ENCODE measurements at places on chromosomes 1 and 21.

DNA sequence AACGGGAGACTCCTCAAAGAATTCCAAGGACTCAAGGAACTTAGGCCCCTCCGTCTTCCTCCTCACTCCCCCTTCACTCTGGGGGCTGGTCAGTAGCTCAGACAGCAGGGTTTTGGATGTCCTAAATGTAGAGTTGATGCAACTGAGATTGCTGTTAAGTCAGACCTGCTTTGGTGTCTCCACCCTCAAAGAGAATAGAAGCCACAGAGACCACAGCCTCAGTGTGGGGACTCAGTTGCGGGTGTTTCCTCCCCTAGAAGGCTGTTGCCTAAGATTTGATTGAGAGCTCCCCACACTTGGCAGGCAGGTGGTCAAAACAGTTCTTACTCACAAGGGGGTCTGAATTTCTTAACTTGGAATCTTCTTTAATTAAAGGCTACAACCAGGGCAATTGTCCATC, 7.6 kb downstream of the MAN1C1 start:
- DNase-seq, result no peak

- DNase-seq, result no peak
Measured at GRCh38 chr21:45156459-45156858, 82.1 kb downstream of the ADARB1 start.

- DNase-seq, result no peak
Measured at GRCh38 chr1:121413821-121414220, 229.0 kb downstream of the SRGAP2C start.

- no peak for DNase-seq
Measured at GRCh38 chr21:16406355-16406754, 676.6 kb downstream of the USP25 start.

DNA sequence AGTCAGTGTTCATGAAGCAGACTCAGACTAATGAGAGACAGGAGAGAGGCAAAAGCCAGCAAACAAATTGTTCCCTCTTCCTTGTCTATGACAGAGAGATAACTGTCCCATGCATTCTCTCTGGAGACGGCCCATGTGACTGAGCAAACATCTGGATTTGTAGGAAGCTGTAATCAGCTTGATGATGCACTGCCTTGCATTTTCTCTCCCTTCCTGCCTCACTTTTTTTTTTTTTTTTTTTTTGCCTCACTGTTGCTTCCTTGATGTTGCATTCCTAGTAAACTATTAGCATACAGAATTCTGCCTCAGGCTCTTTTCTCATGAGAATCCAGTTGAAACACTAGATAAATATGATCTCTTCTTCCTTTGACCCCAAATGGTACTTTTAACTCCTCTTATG, 134.5 kb downstream of the HHIPL2 start:
- peak; percentile 21 for DNase-seq

Data from epithelial cell of esophagus (primary cell).